ENCODE measurements at places on chromosomes 3 and 15.

DNA sequence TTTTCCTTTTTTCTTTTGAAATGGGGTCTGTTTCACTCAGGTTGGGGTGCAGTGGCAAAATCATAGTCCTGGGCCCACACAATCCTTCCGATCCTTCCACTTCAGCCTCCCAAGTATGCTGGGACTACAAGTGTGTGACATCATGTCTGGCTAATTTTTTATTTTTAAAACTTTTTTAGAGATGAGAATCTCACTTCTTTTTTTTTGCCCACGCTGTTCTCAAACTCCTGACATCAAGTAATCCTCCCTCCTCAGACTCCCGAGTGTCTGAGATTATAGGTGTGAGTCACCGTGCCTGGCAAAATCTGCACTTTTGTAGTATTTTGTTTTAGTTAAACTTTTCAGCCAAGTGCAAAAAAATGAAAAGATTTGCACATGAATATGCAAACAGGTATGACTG lies 171.0 kb downstream of the FNDC3B start:
- no peak for DNase-seq

- DNase-seq: no peak
These were observed 73.0 kb downstream of the EEFSEC start for GRCh38 chr3:128226186-128226725.

GRCh38 chr15:78024883-78025282 lies 52.6 kb downstream of the TBC1D2B start:
- DNase-seq: no peak

GRCh38 chr3:186464424-186465093 lies 79.6 kb downstream of the CRYGS start:
- DNase-seq: no peak

DNA sequence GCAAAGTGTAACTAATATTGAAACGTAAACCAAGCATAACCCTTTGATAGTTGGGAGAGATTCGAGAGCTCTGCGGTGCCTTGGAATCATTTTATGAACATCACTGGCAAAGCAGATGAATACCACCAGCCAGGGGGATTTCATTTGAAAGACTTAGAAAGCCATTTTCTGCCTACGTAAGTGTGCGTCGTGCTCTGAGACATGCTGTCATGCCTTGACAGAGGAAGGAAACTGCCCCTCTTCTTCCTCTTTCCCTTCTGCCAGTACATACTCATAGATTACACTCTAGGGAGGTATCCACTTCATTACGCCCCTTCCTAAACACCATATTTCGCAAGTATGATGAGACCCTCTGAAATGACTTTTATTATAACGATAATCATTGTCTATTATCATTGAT lies 3.3 kb upstream of the MTHFS start:
- DNase-seq: no peak

DNA sequence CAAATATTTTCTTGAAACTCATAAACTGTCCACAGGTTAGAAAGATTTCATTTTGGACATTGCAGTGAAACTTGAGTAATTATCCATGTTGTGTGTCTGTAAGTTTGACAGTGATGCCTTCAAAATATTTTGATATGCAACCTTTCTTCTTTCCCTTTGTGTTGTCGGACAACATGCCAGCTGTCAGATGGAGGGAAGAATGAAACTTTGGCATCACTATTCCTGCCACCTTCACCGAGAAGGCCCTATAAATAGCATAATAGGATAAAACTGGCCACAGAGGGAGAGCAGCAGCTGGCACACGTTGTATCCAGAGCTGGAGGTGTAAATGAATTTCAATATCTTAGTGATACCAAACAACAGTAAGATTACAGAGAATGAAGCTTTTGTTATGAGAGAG lies 436.7 kb upstream of the CFAP20DC start:
- DNase-seq: no peak

GRCh38 chr3:64185436-64185835 lies 39.8 kb downstream of the PRICKLE2 start:
- no peak for DNase-seq

GRCh38 chr15:92809880-92810361 lies 90.2 kb upstream of the CHD2 start:
- DNase-seq: no peak

GRCh38 chr3:34988296-34988695 lies 651.0 kb upstream of the ARPP21 start:
- no peak for DNase-seq

DNA sequence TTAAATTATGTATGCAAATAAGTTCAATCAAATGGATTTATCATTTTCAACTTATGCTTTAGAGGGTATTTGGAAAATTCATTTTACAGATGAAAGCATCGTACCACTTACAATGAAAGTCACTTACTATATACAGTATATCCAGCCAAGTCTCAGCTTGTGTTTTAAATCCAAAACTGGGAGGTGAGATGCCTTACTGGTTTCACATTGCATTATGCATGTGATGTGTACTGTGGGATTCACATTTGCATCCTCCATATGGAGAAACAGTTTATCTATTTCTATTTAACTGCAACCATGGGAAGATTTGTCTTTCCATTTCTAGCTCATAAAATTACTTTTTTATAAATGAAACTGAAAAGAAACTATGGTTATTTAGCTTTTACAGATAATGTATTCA lies 248.1 kb downstream of the CNTN3 start:
- DNase-seq: no peak

- DNase-seq: no peak
These were observed 3.5 kb downstream of the PLA1A start for GRCh38 chr3:119601154-119601553.

DNA sequence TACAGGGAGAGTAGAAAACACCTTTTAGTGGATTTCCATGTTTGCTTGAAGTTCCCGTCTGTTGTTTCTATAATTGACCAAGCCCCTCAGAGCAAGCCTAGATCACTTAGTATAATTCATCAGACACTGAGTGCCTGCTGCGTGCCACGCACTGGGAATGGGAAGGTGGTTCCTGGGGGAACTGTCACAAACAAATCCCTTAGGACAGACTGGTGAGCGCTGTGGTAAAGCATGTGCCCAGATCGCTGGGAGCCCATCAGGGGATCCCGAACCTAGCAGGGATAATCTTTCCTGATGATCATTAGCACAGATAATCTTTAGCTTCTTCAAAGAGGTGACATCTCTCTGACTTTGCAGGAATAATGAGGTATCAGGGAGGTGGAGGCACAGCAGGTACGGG lies 9.6 kb downstream of the MRPS11 start:
- no peak for DNase-seq

GRCh38 chr3:25037049-25037547 lies 391.0 kb upstream of the RARB start:
- no peak for DNase-seq

GRCh38 chr3:140438736-140439470 lies 239.0 kb upstream of the TRIM42 start:
- DNase-seq: no peak

- DNase-seq: peak; percentile 80
These were observed 924 bp upstream of the SIN3A start for GRCh38 chr15:75452364-75452864.

DNA sequence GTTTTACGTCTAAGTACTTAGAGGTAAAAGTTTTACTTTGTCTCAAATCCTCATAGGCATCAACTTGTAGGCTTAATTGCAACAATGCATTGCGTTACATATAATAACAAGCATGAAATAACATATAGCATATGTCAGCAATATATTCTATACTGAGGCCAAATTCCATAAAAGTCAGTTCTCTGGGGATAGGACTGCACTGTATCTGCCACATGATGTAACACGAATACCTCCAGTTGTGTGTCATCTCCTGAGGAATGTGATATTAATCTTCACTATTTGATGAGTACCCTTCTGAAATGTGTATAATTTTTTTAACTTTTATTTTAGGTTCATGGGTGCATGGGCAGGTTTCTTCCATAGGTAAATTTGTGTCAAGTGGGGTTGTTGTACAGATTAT lies 126.4 kb downstream of the IMPG2 start:
- DNase-seq: no peak

DNA sequence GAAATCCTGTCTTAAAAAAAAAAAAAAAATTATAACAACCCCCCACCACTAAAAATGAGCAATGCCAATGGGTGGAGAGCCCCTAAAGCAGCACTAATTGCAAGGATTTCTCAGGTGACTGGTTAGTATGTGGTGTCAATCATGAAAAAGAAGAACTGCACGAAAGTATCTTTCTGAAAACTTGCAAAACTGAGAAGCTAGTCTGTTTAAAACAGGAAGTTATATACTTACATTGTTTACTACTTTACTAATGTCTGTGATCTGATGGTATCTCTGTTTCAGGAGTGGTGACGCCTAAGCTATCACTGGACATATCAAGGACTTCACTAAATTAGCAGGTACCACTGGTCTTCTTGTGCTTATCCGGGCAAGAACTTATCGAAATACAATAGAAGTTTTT lies at the start of gene CCR3:
TSS of gene CCR3 (plus strand) at position 341 of the 400 bp plus-strand sequence. CDS start 22,699 bp downstream, outside the sequence.
- DNase-seq: no peak

GRCh38 chr3:57068437-57069089 lies 8.1 kb downstream of the SPATA12 start:
- DNase-seq: peak; percentile 77

GRCh38 chr3:3307491-3307890 lies 128.0 kb upstream of the CRBN start:
- DNase-seq: no peak

- no peak for DNase-seq
These were observed 11.9 kb downstream of the CX3CR1 start for GRCh38 chr3:39267631-39268548.

DNA sequence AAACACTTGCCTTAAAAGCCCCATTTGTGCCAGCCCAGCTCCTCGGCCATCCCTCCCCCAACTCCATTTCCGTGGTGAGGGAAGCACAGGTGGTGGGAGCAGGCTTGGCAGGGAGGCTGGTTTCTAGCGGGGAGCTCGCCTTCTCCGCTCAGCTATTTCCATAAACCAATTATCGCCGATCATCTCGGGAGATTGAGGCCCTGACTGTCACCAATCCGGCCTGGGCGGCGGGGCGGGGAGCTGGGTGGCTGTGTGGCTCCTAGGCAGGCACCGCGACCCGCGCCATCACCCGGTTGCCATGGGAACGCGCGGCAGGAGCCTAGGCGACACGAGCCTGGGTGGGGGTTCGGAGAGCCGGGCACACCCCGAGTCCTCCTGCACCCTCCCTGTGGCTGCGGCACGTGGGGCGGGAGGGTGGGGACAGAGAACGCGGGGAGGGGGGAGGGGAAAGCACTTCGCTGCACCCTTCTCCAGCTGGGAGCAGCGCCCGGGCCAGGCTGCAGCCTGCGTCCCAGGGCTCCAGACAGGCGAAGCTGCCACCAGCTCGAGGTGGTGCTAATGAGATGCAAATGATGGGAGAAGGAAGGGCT lies 9.3 kb downstream of the CCDC33 start:
- DNase-seq: no peak

DNA sequence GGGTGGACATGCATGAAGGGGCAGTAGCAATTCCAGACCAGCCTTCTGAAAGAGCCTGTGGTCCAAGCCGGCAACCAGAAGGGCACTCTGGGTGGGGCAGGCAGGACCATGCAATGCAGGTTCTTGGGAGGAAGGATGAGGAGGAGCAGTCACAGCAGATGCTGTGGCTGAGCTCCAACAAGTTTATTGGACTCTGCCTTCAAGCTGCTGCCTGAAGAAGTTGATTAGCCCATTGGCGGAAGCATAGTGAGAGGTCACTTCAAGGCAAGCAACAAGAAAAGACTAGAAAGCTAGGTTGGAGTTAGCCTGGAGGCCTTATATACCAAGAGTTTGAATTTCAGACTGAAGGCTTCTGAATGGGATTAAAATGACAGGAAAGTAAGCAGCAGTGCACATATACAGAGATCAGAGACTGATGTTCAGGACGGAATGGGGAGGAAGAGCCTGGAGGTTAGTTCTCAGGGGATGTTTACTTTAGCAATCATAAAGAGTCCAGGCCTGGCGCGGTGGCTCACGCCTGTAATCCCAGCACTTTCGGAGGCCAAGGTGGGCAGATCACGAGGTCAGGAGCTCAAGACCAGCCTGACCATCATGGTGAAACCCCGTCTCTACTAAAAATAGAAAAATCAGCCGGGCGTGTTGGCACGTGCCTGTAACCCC lies 39.9 kb downstream of the SFMBT1 start:
- no peak for DNase-seq

DNA sequence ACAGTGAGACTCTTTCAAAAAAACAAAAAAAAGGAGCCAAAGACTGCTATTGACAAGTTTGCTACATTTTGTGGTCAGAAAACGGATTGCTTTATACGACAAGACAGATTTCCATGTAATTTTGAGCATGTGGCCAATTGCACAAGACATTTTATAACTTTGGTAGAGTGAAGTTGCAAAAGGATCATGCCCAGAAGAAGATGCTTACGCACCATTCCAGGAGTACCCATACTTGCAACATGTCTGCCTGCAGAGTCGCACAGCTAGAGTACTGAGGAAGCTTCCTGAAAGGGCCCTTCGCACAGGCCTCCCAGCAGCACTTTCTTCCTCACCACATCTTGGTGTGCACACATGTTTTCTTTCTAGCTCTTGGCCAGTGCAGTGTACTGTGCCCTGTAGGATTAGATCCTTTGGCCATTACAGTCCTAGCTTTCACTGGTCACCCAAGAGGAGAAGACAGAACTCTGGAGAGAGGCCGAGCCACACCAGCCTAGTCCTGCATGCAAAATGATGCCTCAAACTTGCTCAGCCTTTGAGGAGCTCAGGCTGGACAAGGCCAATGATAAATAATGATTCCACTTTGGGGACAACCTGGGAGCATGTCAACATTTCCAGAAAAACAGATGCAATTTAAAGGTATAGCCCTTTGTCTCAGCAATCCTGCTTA lies 11.7 kb downstream of the CHDH start:
- no peak for DNase-seq

DNA sequence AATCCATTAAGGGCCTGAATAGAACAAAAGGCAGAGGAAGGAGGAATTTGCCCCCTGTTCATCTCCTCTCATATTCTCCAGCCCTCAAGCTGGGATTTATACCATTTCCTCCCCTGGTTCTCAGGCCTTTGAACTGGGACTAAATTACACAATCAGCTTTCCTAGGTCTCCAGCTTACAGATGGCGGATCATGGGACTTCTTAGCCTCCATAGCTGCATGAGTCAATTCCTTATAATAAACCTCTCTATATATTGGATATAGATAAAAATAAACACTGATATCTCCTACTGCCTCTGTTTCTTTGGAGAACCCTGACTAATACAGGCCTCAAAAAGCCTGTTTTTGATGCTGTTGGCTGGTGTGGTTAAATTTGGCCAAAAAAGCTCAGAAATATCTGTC lies 84.5 kb upstream of the TMEM108 start:
- DNase-seq: no peak

All from Panc1 (cell line).